Suprapubic skin (tissue), 4 donors: ENCODE measurements at places on chromosomes 6 and 20.
A peak's percentile ranks its signal among the peaks of the same experiment; 100 is the strongest.

- DNase-seq: no peak
Measured at GRCh38 chr6:48098923-48099322, 12.1 kb downstream of the PTCHD4 start.

DNA sequence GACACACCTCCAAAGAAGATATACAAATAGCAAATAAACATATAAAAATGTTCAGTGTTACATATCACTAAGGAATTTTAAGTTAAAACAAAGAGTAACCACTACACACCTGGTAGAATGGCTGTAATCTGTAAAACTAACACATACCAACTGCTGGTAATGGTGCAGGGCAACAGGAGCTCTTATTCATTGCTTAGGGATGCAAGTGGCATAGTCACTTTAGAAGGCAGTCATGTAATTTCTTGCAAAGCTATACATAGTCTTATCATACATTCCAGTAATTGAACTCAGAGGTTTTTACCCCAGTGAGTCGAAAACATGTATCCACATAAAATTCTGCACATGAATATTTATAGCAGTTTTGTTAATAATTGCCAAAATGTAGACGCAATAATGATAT lies 906.8 kb upstream of the CITED2 start:
- DNase-seq: no peak

DNA sequence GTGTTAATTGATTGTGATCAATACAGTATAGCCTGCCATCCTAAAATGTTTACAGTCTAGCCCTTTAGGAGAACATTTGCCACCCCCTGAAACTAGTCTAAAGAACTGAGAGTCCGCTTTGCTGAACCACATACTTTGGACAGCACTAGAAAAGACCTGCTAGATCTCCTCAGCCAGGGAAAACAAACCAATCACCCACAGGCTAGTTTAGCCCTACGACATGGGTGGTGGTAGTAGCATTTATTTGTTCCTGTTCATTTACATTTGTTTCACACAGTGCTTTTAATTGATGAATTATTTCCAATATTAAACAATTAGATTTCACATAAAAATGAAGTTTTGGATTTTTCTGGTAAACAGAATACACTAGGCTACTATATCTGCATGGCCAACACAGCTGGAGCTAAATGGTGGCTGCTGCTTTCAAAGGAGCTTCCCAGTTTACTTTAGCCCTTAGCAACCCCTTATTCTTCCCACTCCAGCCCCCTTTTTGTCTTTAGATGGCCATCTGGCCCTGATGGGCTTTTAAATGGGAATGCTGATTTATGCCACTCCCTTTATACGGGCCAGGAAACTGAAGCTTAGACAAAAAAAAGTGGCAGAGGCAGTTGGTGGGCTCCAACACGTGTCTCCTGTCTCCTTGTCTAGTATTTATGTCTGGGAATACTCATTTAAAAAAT lies 72.4 kb downstream of the ADGRG6 start:
- DNase-seq: no peak

DNA sequence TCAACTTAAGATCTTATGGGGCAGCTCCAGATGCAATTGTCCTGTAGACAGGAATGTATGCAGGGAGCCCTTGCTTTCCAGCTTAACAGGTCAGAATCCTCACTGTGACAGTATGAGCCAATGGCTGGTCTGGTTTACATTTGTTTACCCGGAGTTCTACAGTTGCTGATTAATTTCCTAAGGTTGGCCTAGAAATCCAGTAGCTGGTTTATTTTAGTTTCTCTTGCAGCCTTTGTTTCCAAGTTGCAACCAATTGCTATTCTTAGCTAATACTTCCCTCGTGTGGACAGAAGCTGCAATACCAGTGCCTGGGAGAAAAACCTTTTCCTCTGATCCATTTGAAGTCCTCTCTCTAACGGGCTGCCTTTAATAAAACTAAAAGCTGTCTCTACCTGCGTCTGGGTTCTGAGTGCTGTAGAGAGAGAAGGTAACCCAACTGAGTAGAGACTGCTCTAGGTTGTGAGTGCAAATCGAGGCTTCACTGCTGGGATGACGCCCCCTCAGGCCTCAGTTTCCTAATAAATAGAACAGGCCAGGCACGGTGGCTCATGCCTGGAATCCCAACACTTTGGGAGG lies 45.9 kb downstream of the ZNF217 start:
- DNase-seq: no peak

DNA sequence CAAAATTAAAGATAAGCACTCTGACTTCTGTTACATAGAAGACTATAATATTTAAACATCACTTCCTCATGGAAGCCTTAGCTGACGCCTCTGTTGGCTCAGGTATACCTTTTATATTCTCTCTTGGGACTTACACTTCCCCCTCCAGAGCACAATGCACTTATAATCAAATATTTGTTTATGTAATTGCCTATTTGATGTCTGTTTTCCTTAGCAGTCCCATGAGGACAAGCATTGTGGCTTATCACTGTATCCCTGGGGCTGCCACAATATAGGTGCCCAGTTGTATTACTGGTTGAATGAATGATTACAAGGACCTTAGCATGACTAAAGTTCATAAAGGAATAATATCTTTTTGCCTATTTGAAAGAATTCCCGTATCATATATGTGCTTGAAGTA lies 186.7 kb upstream of the VGLL2 start:
- no peak for DNase-seq

GRCh38 chr20:56381501-56381900 lies 10.5 kb downstream of the AURKA start:
- DNase-seq: no peak

DNA sequence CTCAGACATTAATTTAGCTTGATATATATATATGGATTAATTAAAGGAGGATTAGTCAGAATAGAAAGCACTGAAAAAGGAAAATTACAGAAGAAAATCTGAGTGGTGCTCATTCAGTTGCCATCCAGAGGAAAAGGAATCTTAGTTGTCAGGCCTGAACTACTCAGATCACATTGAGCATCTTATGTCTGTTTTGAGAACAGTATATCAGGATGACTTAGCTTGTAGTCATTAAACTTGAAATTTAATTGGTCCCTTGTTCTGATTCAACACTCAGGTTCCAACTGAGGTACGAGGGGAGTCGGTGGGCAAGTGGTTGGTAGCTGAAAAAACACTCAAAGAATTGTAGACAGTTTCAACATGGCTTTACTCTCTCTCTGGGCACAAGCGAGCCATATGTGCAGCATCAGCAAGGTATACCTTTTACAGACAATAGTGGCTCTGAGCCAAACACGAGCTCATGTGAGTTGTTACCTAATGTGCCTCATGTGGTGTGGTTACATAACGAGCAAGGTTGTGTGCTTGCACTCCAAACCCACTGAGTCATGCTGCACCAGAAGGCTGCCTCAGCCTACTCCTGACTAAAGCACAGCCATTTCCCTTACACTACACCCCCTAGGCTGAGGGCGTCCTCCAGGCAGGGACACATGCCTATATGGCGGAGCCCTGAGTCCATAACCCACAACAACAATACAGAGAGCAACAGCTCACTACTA lies 73.0 kb upstream of the HMGN3 start:
- no peak for DNase-seq

- DNase-seq: no peak
Measured at GRCh38 chr20:63864545-63864977, 509 bp upstream of the TPD52L2 start.

DNA sequence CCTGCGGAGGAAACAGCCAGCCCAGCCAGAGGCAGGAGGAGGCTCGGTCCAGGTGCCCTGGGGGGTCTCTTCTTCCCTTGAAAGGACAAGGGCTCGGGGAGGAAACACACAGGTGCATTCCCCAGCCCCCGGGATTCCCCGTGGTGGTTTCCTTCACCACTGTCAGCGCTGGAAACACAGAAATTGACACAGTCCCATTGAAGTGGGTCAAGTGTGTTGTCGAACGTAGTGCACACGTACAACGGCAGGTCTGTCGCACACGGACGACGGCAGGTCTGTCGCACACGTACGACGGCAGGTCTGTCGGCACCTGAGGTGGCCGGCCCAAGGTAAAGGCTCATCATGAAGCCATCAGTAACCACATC lies 80.9 kb downstream of the DLL1 start:
- DNase-seq: peak; percentile 76

- DNase-seq: no peak
Measured at GRCh38 chr20:47576516-47577033, 74.9 kb downstream of the NCOA3 start.

DNA sequence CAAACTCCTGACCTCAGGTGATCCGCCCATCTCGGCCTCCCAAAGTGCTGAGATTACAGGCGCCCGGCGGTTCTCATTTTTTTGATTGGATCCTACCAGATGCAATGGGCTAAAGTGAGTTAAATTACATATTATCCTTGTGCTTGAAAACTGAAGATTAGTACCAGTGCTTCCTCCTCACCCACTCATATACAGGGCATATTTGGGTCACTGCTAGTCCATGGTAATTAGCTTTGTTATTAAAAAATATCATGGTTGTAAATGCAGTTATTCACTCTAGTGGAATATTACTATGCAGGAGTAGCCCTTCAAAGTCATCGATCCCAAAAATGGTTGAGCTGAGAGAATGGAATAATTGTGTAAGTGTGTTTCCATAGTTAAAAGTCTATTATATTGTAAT lies 26.5 kb downstream of the ZNF292 start:
- DNase-seq: no peak

GRCh38 chr20:20821484-20822260 lies 109.2 kb upstream of the RALGAPA2 start:
- no peak for DNase-seq

DNA sequence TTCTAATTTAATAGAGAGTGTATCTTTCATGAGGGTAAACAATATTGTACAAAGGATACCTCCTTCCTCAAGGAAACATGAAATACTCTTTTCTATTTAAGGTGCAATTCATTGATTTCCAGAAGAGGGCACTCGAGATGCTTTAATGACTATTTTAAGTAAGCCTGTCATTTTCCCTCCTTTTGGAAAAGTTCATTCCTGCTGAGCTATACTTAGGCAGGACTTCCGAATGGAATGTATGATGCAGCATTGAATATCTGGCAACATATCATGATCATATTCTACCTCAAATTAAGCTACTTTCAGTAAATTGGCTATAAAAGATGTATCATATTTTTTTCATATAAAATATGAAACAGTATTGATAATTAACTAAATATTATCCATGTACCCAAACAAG lies 5.0 kb downstream of the DST start:
- no peak for DNase-seq

DNA sequence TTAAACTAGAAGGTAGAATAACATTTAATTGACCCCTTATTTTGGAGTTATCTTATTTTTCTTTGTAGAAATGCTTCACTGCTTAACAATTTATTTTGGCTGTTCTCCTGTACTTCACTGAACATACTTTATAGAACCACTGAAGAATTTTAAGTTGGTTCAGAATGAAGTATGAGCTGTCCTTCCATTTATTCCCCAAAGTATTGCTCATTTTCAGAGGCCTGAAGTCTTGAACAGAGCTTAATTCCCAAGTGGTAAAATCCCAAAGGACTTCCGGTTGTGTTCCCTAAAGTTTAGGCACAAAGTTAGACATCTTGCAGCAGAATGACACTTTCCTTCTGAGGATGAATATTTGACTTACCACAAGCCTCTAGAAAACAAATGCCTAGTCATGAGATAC lies 233.3 kb downstream of the TINAG start:
- no peak for DNase-seq

DNA sequence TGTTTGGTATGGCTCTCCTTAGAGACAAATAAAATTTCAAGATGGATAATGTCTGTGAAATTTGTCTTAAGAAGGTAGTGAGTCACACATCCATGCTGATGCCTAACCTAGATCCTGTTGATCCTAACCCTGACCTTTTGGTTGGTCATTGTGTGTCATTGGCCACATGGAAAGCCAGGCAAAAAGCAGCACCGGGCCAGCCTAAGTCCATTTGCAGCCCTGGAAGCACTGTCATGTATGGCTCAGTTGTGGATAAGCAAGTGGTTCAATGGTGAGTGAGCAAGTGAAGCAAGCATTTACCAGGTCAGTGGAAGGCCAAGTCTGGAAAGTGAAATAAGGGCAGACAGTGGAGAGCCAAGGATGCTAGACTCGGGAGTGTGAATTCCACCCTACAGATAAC lies 12.1 kb upstream of the XRN2 start:
- no peak for DNase-seq

- DNase-seq: peak; percentile 86
Measured at GRCh38 chr20:51631011-51631950, 88.8 kb upstream of the NFATC2 start.

- DNase-seq: no peak
Measured at GRCh38 chr6:121485359-121485811, 49.9 kb downstream of the GJA1 start.

GRCh38 chr6:157990321-157991066 lies 8.8 kb downstream of the SYNJ2 start:
- no peak for DNase-seq

DNA sequence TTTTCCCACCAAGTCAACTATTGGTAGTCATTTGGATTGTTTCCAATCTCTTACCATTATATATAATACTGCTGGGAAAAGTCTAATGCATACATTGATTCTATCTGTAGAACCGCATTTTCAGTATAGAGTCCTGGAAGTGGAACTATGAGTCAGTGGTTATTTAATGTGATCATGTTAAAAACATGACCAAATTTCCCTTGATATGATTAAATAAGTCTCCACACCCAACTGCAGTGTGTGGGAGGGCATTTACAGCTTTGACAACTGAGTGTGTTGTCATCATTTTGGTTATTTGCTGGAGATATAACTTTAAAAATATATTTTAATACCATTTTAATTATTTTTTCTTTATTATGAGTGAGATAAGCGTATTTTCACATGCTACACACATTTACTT lies 1027.6 kb downstream of the EYS start:
- no peak for DNase-seq

GRCh38 chr6:20952699-20953474 lies 418.6 kb downstream of the CDKAL1 start:
- no peak for DNase-seq

GRCh38 chr6:45830441-45831139 lies 185.1 kb downstream of the CLIC5 start:
- DNase-seq: no peak

GRCh38 chr6:42366011-42366705 lies 85.6 kb downstream of the TRERF1 start:
- DNase-seq: no peak

- DNase-seq: no peak
Measured at GRCh38 chr20:32205843-32206759, 1.4 kb downstream of the PLAGL2 start.

DNA sequence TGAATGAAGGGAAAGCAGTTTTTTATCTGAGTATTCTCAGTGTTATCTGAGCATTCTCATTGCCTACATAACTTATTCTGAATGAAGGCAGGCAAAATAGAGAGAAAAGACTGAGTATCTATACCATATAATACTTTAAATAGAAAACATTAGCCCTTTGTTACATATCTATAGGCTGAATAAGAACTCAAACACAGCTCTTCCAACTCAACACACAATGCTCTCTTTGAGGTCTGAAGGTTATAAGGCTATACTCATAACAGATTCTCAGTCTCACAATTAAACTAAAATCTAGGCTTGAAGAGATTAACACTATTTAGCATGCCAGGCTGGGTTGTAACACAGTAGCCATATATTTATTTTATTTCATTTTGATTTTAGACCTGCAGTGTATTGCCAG lies 56.9 kb downstream of the EYS start:
- no peak for DNase-seq

DNA sequence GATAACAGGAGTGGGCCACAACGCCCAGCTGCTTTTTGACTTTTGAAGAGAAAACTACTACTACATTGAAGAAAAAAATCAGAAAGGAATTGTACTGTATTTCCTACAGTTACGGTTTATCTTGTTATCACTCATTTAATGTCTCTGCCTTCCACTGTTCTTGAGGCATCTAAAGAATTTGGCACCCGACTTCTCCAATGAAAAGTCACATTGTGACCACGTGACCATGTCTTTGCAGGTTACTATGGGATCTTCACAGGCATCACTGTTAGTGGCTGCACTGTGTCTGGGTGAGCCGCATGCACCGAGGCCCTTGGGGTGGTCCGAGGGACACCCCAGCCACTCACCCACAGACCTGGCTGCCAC lies 26.8 kb downstream of the RRBP1 start:
- DNase-seq: no peak
